ENCODE measurements at places on chromosomes 5 and 9. TPM values are rescaled to one million over a fixed set of nuclear protein-coding genes. Genes with fewer than 3 reads are reported as not detected.

- peak; percentile 49 for DNase-seq
Observed at GRCh38 chr5:93570294-93571113, 10.5 kb downstream of the NR2F1-AS1 start.

- DNase-seq = no peak
Observed at GRCh38 chr5:110852541-110852940, 113.7 kb downstream of the SLC25A46 start.

GRCh38 chr9:123174887-123175518, 93.4 kb downstream of the STRBP start:
- DNase-seq = no peak

- DNase-seq = no peak
Observed at GRCh38 chr5:123438244-123438643, 15.0 kb upstream of the CEP120 start.

GRCh38 chr5:64206653-64207052, 41.0 kb downstream of the RNF180 start:
- no peak for DNase-seq

GRCh38 chr5:121640298-121640697, 211.4 kb upstream of the FTMT start:
- DNase-seq = peak; percentile 9

GRCh38 chr5:6266671-6267197, 111.6 kb downstream of the MED10 start:
- DNase-seq = no peak

DNA sequence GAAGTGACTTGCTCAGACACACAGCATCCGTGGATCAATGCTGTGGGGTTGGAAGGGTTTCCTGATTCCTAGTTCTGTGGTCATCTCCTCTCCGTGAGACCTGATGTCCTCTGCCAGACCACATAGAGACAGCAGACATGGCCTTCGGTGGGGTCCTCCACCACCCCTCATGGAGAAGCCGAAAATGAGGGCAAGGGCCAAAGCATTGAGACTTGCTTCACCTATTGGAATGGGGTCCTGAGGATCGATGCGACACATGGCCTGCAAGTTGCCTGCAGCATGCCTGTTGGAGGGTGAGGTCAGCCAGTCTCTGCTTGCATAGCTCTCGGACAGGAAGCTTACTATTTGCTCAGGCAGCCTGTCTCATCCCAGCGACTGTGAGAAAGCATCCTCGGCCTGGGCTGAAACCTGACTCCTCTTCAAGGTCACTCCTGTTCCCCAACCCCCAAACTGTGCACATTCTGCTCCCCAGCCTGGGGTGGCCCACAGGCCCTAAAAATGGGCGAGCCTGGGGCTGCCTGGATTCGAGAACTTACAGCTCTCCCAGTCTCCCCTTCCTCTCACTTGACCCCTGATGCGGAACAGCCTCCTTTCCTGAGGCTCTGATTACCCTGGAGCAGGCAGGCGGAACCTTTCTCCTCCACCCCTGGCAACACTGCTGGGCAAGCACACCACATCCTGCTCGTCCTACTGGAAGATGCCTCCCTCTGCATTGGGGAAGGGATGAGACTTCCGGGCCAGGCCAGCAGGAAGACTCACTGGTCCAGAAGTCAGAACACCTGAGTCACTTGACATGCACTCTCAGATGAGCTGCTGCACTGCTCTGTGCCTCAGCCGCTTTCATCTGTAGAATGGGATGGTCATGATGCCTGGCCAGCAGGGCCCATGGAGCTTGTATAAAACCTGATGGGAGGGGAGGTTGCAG, 186.9 kb downstream of the RGS3 start:
- no peak for DNase-seq

DNA sequence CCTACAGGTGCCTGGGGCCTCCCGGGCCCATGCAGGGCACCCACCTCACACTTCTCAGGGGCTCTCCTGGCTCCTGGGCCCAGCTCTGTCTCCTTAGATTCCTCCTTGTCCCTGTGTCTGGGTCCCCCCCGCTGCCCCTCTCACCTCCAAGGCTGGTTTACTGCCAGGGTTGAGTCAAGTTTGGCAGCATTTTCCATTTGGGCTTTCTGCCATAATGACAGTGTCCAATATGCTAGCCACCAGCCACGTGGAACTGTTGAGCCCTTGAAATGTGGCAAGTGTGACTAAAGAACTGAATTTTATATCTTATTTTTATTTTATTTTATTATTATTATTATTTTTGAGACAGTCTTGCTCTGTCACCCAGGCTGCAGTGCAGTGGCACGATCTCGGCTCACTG, 1.9 kb downstream of the TTC16 start:
- DNase-seq = no peak

GRCh38 chr5:132019337-132019736, 7.9 kb upstream of the ACSL6 start:
- DNase-seq = no peak

- no peak for DNase-seq
Observed at GRCh38 chr9:21753523-21753922, 48.9 kb upstream of the MTAP start.

- DNase-seq = no peak
Observed at GRCh38 chr5:9439531-9440292, 106.2 kb downstream of the SEMA5A start.

DNA sequence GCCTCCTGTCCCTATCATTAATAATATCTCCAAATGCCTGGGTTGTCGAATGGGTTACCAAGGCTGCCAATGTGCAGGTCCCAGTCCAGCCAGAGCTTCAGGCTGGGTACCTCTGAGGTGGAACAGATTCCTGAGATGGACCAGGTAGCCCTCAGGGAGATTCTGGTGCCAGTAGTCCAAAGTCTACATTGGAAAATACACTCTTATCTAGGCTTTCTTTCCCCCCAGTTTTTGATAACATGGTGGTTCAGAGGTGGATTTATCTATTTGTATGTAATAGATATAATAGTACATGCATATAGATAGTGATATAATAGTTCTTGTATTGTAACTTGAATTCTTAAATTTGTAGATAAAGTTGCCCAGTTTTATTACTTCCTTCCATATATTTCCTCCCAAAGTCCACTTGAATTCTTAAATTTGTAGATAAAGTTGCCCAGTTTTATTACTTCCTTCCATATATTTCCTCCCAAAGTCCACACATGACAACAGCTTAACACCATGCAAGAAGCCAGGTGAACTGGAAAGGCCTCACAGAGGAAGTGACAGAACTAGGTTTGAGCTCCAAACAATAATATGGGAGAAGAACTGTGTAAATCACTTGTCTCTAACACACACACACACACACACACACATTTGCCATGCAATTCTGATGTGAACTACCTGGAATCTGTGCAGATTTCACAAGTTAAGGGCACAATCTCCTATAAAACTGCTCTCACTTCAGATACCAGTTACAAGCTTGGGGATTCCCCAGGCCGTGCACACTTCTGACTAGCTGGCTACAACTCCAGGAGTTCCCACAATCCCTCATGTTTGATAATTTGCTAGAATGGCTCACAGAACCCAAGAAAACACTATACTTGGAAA, 30.7 kb upstream of the ERAP1 start:
- DNase-seq = no peak

DNA sequence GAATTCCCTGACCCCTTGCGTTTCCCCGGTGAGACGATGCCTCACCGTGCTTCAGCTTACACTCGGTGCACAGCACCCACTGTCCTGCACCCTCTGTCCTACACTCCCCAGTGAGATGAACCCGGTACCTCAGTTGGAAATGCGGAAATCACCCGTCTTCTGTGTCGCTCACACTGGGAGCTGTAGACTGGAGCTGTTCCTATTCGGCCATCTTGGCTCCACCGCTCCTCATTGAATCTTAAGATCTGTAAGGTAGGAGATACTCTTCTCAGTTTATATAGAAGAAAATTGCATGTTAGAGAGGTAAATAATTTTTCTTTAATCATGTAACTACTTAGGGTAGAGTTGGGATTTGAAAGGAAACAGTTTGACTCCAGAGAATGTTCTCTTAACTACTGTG, 62.2 kb downstream of the DMRTA1 start:
- no peak for DNase-seq

DNA sequence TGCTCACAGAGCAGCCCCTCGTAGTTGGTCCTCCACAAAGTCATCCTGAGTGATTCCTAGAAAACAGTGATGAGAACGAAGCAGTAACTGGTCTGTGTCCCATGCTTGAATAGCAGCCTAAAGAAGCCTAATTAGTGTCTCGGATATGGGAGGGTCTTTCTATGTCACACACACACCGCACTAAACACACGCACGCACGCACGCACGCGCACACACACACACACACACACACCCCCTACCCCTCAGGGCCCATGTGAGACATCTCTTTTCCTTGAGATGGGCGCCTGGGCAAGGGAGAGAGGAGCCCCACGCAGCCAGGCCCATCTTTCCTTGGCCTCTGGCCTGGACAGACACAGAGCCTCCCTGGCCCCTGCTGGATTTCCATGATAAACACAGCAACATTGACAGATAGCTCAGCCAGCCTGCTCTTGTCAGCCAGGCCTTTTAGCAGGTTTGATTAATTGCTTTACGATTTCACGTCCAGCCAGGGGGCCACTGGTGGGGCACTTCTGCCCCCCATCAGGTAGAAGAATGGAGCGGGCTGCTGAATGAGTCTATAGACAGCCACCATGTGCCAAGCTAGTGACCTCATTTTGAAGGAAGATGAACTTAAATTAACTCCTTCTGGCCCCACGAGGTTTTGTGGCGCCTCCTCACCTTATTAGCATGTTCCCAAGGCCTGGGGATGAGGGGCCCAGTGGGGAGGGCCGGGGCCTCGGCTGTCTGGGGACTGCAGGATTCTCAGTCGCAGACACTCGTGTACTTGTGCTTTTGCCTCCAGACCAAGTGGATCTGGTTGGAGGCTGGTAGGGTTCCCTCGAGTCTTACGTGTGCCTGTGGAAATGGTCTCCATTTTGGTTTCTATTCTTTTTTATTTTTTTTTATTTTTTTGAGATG, 36.2 kb upstream of the PRDM12 start:
- no peak for DNase-seq

- DNase-seq = peak; percentile 10
Observed at GRCh38 chr5:101942321-101942882, 353.7 kb downstream of the SLCO4C1 start.

- DNase-seq = no peak
Observed at GRCh38 chr5:51987669-51988209, 604.5 kb downstream of the ISL1 start.

DNA sequence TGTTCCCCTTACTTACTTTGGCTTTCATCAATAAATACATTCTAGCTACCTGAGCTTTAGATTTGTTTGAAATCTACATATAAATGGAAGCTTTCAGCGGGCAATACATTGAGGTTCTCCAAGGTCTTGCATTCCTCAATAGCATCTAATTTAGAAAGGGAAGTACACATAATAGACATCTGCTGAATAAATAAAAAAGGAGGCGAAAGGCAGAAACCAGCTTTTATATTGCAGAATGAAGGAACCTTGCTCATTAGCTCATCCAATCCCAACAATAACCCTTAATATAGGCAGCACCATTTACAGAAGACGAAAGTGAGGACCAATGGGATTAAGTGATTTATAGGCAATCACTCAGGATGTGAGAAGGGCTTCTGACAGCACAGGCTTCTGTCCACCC, 147.5 kb downstream of the MPDZ start:
- DNase-seq = no peak

GRCh38 chr9:4929917-4930316, 55.2 kb upstream of the JAK2 start:
- DNase-seq = no peak

GRCh38 chr9:80501635-80502034, 929.9 kb downstream of the TLE4 start:
- peak; percentile 23 for DNase-seq

GRCh38 chr5:76062502-76063041, 20.6 kb upstream of the SV2C start:
- DNase-seq = no peak

GRCh38 chr9:14304259-14304658, 9.7 kb downstream of the NFIB start:
- DNase-seq = no peak

GRCh38 chr5:43312699-43313034, 545 bp downstream of the HMGCS1 start:
- no peak for DNase-seq

DNA sequence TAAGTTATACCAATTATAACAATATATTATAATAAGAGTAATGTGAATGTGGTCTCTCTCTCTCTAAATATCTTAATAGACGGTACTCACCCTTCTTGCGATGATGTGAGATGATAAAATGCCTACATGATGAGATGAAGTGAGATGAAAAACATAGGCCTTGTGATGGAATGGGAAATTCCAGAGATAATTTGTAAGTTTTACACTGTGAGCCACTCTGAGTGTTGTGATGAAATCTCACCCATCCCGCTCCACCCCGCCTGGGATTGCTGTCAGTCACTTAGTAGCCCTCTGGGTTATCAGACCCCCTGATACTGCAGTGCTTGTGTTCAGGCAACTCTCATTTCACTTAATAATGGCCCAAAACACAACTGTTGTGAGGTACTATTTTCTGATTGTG, 10.5 kb downstream of the SUSD3 start:
- DNase-seq = no peak

DNA sequence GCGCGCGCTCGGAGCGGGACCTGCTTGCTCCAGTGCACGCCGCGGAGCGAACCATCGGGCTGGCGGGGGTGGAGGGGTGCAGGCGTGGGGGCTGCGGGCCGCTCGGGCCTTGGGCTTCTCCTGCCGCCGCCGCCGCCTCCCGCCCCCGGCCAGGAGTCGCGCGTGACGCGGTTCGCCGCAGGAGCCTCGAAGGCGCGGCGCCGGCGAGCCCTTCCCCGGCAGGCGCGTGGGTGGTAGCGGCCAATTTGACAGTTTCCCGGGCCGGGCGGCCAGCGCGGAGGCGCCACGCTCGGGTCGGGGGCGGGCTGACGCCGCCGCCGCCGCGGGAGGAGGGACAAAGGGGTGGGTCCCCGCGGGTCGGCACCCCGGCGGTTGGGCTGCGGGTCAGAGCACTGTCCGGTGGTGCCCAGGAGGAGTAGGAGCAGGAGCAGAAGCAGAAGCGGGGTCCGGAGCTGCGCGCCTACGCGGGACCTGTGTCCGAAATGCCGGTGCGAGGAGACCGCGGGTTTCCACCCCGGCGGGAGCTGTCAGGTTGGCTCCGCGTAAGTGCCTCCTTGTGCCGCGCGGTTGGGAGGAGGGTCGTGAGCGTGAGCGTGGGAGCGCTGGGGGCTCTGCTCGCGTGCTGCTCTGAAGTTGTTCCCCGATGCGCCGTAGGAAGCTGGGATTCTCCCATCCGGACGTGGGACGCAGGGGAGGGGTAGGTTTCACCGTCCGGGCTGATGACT, at the start of gene TJP2:
Gene TJP2 (plus strand): TSS at position 387 of the 725 bp plus-strand sequence. CDS start 96 bp downstream, at position 483.
- DNase-seq = peak; percentile 77

GRCh38 chr5:146799231-146799630, 79.3 kb downstream of the PPP2R2B start:
- no peak for DNase-seq

Gene GADD45G
- polyA plus RNA-seq = 8.1 TPM

Gene ERCC8
- polyA plus RNA-seq = 13.6 TPM

Gene SLC6A18
- polyA plus RNA-seq = not detected

Gene FOXD4L4
- polyA plus RNA-seq = not detected

Gene FAM221B
- polyA plus RNA-seq = 0.08 TPM

Gene TRPM3
- polyA plus RNA-seq = 0.13 TPM

Gene FGFR4
- 144 TPM for polyA plus RNA-seq

Gene FAM163B
- polyA plus RNA-seq = not detected

Gene RALGPS1
- polyA plus RNA-seq = 6.6 TPM

Gene SERINC5
- 22.4 TPM for polyA plus RNA-seq

Data from muscle of back (tissue), 13 donors.